ENCODE measurements at places on chromosomes 4 and X.

- no peak for DNase-seq
Measured at GRCh38 chr4:41141900-41142299, 72.4 kb downstream of the APBB2 start.

- no peak for DNase-seq
Measured at GRCh38 chr4:39051492-39051891, 10.5 kb upstream of the KLHL5 start.

DNA sequence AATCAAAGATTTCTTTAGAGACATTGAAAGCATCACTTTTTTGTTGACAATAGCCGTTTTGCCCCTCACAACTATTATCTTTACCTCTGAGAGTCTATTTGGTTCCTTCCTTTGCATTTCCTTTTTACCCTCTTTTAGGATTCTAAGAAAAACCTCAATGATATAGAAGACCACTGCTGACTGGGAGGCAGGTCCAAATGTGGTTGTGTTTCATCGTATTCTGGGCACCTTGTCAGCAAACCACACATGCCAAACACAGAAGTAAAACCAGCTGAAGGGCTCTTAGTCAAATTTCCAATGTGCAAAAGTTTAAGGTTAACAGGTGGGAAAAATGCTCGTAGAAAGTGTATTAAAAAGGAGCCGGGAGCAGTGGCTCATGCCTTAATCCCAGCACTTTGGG is 5.1 kb upstream of the PRMT9 start:
- DNase-seq: no peak

GRCh38 chr4:173440888-173441287 is 42.0 kb upstream of the SCRG1 start:
- no peak for DNase-seq

- DNase-seq: no peak
Measured at GRCh38 chr4:12118651-12119213, 690.0 kb upstream of the HS3ST1 start.

- peak; percentile 12 for DNase-seq
Measured at GRCh38 chrX:15816886-15817285, 26.6 kb downstream of the ZRSR2 start.

DNA sequence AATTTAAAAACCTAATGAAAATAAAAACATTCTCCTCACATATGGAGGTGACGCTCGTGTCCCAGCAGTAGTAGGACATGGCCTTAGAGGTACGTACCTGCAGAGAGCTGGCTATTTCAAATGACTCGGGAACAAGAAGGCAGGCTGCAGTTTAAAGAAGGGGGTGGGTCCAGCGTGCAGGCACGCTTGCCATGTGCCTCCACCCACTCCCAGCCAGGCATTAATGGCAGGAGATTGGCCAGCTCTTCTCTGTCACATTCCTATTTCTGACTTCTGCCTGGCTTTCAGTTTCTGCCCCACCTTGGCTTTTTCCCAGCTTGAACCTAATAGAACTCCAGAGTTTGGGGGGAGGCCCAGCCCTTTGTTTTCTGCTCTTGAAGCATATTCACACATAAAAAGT is 17.2 kb downstream of the PDHA1 start:
- DNase-seq: no peak

- DNase-seq: no peak
Measured at GRCh38 chr4:2007804-2008670, 737 bp downstream of the NELFA start.

DNA sequence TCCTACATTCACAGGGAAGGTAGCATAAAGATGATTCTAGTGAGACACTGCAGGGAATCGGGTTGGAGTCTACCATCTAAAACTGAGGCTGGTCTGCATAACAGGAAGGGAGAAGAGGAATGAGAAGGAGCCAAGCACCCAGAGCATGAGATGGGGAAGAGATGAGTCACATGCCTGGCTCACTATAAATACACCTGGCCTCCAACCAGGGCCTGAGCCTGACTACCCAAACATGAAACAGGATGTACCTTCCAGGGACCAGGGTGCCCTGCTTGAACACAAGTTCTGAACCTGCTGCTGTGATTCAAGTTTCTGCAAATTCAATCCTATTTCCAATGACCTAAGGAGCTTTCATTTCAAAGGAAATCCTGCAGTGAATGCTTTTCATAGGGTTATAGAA is 24.9 kb downstream of the CD99L2 start:
- no peak for DNase-seq

- no peak for DNase-seq
Measured at GRCh38 chr4:44674471-44674870, 3.7 kb upstream of the GUF1 start.

- DNase-seq: no peak
Measured at GRCh38 chr4:26557164-26557563, 26.7 kb upstream of the TBC1D19 start.

- DNase-seq: no peak
Measured at GRCh38 chr4:184462724-184463123, 11.6 kb downstream of the IRF2 start.

GRCh38 chr4:180028682-180029081 is 2214.5 kb upstream of the TENM3 start:
- DNase-seq: no peak

- no peak for DNase-seq
Measured at GRCh38 chrX:54930291-54931049, 9.8 kb downstream of the TRO start.

GRCh38 chr4:122140834-122141233 is 11.3 kb upstream of the BLTP1 start:
- DNase-seq: no peak

DNA sequence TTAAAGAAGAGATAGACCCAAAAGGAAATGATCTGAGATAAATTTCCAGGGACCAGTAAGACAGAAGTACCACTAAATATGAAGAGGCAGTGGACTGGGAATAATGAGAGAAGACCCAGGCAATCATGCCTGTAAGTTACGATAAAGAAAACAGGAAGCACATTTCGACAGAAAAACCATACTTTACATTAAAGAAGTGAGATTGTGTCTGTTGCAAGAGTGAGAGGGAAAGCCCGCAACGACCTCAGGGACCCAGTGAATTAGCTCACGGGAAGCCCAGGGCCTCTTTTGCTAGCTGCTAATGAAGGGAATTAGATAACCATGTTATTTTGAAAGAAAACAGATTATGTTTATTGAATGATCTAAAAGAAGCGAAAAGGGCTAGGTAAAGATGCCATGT is 28.9 kb upstream of the ACSL1 start:
- DNase-seq: no peak

DNA sequence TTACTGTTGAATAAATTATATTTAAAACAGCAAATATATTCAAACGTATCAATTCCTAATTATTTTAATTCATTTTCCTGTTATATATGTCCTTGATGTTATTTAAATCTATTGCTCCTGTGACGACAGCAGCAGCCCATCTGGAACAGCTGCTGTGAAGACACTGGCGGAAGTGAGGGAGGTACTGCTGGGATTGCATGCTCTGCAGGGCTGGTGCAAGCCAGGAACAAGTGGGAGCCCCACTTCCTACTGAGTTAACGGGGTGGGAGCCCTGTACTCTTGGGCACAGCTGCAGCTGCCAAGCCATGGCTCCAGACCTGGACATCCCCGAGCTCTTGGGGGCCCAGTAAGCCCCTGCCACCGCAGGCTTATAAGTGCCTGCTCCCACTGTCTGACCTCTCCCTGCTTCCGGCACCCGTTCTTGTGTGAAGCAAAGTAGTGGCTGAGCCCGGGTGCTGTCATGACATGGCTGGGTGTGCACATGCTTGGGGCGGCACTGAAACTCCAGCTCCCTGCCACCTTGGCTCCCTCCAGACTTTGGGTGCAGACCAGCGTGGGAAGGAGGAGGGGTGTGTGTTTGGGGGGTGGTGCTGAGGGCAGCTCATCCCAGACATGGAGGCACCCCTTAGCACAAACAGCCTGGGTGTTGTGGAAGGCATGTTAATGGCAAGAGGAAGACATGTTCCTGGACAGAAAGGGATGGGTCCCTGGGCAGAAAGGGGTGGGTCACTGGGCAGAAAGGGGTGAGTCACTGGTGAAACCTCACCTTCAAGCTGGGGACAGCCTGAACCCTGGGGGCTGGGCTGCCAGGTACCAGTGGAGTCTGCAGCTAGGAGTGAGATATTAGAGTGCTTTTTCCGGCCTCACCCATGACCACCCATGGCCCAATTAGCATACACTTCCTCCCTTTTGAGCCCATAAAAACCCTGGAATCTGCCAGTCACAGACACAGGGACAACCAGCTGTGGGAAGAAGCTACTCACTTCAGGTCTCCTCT is 1981.3 kb upstream of the IGFBP7 start:
- DNase-seq: no peak

DNA sequence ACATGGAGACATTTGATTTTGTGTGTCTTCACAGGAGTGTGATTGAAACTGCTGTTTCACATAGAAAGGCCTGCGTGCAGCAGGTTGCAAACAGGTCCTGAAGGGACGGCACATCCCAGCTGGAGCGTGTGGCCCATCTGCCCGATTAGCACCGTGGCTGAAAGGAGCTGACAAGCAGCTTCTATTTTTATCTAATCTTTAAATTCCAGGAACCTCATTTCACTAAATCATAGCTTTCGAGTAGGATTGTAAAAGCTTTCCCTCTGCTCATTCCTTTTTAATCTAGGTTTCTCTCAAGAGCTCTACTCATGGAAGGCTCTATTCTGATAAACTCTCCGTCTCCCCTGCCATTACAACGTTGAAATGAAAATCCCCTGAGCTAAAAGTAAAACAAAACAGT is 106.8 kb downstream of the FSTL5 start:
- DNase-seq: no peak

- no peak for DNase-seq
Measured at GRCh38 chrX:17078031-17078720, 131.7 kb downstream of the REPS2 start.

DNA sequence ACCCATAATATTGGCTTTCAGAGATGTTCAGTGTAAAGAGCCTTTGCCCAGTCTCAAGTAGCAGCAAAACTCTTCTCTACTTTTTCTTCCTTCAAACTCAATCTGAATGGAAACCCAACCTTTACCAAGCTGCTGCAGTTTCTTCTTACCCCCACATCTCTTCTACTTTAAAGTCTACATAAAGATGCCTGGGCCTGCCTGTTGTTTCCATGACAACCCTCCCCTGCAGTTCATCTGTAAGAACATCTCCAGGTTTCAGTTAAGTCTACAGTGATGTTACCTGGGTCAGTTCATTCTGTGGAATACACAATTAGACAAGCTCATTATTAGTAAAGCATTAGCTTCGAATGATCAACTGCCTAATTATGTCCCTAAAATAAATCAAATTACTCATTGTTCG is 81.4 kb downstream of the SPANXN3 start:
- DNase-seq: no peak

GRCh38 chrX:57901466-57901865 is 8.8 kb downstream of the ZXDA start:
- DNase-seq: no peak

DNA sequence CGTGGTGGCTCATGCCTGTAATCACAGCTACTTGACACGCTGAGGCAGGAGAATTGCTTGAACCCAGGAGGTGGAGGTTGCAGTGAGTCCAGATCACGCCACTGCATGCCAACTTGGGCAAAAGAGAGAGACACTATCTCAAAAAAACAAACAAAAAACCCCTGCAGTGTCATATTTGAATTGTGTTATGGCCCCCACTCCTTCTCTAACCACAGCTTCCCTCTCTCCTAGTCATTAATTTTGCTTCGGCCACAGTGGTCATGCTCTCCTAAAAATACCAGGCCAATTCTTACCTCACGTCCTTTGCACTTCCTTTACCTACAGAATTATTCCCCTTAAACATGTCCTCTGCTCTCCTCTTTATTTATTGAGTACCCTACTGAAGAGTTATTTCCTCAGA is 206.1 kb downstream of the PPP3CA start:
- no peak for DNase-seq

- DNase-seq: peak; percentile 3
Measured at GRCh38 chr4:69881173-69881773, 21.3 kb upstream of the SULT1E1 start.

GRCh38 chrX:48715072-48715471 is 18.5 kb downstream of the SUV39H1 start:
- DNase-seq: no peak

GRCh38 chrX:70476934-70477733 is 32.5 kb downstream of the DLG3 start:
- no peak for DNase-seq

DNA sequence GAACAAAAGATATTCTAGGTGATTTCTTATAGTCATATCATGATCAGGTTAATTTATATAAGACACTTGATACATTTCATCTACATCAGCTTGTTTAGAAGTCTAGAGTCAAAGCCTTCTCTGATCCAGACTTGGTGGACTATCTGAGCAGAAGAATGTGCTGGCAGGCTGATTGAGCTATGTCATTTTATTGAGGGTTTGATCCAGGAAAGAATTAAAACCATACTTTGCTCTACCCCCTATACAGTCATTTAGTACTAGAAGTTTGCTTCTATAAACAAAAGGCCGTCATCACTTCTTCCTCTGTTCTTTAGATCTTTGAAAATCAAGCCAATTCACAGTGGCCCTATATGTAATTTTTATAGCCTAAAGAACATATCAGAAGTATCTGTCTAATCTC is 173.1 kb upstream of the PITX2 start:
- no peak for DNase-seq

DNA sequence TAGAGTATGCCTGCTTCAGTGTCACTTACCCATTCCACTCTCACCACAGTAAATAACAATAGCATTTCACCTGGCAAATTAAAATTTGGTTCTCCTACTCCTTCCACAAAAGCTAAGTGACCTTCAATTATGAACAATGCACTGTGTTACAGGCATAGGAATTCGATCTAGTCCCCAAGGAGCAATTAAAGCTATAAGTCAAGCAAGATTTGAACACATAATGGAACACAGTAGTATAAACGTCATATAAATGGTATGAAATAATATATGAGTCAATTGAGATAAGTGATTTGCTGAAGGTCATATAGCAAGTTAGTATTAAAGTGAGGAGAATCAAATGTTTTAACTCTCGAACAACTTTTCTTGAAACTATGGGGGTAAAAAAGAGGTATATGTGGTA is 65.8 kb downstream of the ARAP2 start:
- no peak for DNase-seq

DNA sequence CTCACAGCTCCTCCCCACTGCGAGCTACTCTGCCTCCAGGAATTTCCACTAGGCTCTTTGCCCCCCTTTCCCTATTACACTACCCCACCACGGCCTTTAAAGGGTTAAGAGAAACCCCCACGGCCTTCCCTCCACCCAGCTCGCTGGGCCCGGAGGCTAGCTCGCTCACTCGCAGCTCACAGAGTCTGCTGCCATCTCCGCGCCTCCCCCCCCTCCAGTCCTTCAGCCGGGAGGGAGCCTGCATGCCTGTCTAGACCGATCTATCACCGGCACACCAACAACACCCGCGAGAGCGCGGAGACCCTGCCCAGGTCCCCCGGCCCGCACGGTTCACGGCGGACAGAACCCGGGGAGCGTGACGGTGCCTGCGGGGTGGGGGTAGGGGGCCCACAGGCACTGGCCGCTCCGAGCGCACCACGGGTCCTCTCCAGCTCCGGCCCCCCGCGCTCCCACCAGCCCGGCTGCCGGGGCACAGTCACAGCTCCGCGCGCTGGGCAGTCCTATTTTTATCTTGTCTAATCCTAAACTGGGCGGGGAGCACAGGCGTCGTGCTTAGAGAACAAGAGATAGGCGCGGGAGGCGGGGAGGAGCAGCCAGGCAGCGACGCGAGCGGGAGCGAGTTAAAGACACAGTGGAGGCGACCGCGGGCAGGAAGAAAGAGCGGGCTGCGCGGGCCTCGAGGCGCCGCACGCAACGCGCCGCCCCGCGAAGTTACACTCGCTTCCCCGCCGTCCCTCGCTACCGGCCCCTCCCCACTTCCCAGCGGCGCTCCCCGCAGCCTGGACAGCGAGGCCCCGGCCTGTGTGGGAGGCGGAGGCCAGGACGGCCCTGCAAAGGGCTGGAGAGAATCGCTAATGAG is 3.5 kb downstream of the BCOR start:
- DNase-seq: no peak
